ENCODE measurements at places on chromosomes 16 and 17.

DNA sequence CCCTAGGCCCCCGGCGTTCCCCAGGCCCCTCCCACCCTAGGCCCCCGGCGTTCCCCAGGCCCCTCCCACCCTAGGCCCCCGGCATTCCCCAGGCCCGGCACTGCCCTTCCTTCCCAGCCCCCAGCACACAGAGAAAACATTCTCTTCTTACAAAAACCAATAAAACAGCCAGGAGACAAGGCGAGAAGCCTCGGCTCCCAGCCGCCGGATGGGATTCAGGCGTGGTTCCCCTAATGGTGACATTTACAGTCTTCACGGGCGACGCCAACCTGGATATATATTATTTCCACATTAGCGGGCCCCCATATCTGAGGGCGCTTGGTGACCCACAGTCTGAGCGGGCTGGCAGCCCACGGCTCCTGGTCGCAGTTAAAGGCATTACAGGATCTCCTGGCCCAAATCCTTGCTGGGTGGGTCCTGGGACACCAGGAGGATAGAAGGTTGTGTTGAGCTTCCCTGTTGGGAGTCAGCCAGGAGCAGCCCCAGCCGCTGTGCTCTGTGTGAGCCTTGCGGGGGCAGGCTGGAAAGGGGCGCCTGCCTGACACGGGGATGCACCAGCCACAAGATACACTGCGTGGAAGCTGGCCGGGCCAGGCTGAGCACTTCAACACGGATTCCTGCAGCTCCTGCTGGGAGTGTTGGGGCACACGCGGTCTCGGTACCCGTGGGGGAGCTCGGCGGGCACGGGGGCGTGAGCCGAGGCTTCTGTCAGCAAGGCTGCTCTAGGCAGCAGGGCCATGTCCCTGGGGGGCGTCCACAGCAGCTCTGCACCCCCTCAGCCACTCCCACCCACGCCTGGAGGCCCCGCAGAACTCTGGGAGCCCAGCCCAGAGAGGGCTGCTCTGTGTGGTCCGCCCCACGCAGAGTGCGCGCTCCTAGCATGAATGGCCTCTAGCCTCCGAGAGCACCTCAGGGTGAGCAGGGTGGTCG lies 83.7 kb downstream of the LMF1 start:
- no peak for DNase-seq

DNA sequence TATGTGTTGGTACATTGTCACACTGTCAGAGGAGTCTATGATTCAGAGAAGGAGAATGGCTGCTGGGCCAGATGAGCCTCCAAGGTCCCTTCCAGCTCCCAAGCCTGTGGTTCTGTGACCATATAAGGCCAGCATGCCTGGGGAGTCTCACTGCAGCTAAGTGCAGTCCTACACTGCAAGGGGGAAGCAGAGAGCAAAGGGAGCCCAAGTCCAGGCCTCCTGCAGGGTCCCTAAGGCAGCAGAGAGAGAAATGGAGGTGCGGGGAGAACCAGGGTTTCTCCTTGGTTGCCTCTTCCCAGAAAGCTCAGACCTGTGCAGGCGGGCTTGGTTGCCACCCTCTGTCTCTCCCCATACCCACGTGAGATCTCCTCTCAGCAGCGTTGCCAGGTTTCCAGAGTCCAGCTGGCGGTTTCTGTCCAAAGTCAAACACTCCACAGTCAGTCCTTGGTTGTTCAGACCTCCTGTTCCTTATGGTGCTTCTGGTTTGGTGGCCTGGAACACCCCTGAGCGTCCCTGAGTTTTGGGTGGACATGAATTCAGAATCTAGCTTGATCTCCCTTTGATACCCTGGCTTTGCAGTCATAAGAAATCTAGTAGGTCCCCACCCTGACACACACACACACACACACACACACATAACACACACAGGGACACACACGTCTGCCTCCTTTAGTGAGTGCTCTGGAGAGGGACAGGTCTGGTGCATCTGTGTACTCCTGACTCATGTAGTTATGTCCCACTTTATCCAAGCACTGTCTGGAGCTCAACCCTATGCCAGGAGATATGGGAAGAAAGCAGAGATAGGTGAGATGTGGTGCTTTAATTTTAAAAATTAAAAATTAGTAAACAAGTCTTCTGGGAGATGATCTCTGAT lies 78.8 kb downstream of the GNAO1 start:
- peak; percentile 85 for DNase-seq

DNA sequence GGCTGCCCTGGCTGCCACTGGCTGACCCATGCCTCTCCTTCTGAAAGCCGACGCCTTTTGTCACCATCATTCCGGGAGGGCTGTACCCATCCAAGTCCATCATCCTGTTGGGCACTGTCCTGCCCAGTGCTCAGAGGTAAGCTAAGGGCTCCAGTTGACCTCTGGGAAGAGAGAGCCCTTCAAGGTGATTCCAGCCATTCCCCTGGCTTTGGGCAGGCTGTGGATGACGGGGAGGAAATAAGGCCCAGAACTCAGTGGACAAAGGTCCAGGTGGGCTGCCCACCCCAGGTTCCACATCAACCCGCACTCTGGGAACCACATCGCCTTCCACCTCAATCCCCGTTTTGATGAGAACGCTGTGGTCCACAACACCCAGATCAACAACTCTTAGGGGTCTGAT lies 45.8 kb downstream of the NOS2 start:
- no peak for DNase-seq

- DNase-seq = peak; percentile 63
Observed at GRCh38 chr17:78019367-78019975, 61.0 kb downstream of the TNRC6C start.

DNA sequence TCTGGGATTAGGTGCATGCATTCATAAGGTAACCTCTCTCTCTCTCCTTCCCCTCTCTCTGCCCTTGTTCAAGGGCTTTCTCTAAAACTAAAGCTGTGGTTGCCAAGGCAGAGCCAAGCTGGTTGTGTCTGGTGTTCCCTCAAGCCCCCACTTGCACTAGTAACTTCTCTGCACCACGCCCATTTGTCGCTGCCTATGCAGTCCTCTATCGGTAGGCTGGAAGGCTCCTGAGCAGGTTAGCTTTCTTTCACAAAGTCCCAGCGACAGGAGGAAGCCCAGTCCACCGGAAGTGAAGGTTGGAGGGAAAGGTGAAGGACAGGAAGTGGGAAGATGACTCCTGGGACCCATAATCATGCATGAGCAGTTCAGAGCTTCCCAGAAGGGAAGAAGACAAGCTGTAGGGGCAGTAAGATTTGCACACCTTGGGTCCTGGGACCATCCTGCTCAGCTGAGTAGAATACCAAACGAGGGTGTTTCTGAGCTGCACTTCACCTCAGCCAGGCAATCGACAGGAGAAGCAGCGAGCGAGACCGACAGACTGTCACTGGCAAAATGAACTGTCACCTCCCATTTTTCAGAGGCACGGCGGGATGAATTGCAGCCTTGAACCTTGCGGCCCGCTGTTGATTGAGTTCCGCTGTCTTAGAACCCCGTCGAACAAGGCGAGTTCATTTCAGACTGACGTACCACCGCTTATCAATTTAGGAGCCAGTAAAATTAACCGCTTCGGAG lies 14.7 kb upstream of the SKAP1 start:
- DNase-seq = no peak

- DNase-seq = no peak
Observed at GRCh38 chr16:81528256-81528655, 83.6 kb downstream of the CMIP start.

DNA sequence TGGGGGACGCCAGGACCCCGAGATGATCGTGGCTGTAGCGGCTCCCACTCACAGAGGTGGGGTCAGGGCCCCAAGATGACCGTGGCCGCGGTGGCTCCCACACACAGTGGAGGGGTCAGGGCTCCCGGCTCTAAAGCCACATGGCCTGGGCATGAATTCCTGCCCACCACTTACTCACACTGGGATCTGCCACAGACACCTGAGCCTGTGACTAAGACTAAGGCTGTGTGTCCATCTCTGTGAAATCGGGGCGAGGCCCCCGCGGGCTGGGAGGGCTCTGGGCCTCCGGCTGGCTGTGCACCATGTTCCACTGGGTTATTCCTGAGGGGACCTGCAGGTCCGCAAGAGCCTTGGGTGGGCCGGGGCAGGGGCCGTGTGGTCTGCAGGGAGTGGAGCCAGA lies 18.5 kb downstream of the ZFPM1 start:
- DNase-seq = no peak

- no peak for DNase-seq
Observed at GRCh38 chr16:56493126-56493525, 26.7 kb downstream of the BBS2 start.

GRCh38 chr16:89697616-89698331 lies 3.7 kb downstream of the SPATA2L start:
- no peak for DNase-seq

DNA sequence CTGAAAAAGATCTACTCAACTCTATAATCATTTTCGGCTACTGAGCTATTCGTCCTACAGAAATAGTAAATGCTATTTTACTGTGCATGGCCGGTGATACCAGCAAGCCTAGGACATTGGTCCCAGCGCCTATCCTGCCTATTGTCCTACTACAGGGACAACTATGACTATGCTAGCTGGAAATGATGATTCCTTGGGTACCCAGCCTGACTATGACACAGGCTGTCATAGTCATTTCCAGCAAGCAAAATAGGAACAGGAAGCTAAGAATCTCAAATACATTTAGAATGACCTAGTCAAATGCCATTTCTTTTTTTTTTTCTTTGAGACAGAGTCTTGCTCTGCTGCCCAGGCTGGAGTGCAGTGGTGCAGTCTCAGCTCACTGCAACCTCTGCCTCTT lies 33.7 kb upstream of the HSBP1 start:
- DNase-seq = no peak

DNA sequence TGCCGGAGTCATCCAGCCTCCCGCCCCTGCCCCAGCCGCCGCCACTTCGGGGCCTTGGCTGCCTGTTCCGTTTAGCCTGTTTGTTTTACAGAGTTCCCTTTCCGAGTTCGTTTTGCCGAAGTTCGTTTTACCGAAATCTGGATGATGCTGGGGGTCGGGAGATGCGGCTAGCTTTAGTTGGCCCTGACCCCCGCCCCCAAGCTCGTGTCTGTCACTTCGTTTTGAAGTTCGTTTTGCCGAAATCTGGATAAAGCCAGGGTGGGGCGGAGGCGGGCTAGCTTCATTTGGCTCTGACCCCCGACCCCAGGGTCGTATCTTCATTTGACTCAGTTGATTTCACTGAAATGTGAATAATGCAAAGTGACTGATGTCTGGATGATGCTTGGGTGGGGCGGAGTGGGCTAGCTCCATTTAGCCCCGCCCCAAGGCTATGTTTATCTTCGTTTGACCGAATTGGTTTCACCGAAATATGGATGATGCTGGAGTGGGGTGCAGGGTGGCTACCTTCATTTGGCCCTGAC lies 591 bp downstream of the PSMD7 start:
- no peak for DNase-seq

DNA sequence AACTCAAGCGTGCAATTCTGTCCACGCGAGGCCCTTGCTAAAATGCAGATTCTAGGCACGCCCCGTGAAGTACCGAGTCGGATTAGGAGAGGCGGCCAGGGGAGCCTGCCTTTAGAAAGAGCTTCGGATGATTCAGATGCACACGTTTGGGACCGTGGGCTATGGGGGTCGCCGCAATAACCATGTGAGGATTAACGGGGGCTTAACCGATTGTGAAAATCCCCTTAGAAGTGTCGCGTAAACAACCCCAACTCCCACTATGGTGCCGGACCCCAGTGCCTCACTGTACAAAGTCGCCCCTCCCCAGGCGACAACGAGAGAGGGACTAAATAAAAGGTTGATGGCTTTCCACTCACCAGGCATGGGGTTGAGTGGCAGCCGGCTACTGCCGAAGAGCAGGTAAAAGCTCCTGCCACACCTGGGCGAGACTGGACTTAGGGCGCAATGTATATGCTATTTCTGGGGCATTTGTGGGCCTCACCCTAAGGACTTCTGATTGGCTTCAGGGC lies 635 bp upstream of the SP2 start:
- no peak for DNase-seq

DNA sequence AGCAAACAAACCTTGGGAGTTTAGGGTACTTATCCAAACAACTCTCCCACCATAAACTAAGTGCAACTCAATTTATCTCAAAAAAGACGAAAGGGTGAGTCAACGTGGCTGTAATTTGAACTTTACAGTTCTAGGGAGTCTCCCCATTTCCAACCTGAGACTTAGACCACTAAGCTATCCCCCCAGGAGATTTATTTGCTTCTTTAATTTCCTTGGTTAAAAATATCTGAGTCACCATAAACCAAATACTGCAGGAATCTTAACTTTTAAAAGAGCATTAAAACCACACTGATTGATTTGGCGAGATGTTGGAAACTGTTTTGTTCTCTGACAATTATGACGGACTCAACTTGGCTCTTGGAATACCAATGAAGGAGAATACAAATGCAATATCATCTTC lies 299.3 kb upstream of the SOX9 start:
- no peak for DNase-seq

All from globus pallidus (tissue), 1 donor.